Activated CD8-positive, alpha-beta memory T cell treated with anti-CD3 and anti-CD28 coated beads for 48 hours (primary cell): ENCODE measurements at places on chromosomes 5 and 9.

GRCh38 chr9:69176471-69177171, 2.5 kb downstream of the TJP2 start:
- no peak for DNase-seq

GRCh38 chr5:78638423-78638822, 10.1 kb downstream of the LHFPL2 start:
- DNase-seq: no peak

- no peak for DNase-seq
Measured at GRCh38 chr5:51172903-51173626, 210.2 kb upstream of the ISL1 start.

DNA sequence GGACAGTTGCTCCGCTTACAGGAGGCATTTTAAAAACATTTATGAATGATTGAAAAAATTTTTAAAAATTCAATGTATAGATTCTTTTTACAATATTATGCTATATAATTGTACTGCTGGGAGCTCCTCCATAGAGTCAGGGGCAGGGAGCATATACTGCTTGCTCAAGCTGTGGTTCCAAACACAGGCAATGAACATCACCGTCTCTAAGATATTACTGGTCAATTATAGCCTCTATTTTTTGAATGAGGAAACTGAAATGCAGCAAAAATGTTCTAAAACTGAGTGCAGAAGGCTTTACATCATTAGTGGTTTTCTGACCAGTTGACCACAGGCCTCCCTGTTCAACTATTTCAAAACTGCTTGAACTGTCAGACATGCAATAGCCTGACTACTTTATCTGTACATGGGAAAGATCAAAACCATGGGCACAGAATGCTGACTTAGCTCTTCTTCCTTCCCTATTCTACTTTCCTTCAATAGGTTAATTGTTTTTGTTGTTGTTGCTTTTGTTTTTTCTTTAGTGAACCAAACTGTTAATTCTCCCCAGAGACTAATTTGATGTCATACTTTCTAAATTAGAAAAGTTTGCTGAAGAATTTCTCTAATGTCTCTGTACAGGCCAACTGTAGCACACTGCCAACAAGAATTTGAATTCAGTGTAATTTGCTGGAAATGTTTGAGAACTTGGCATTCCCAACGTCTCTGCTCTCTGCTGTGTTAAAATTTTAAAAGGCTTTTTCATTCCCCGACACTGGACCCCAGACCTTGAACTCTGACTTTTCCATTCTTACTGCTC, 107.6 kb upstream of the MPDZ start:
- no peak for DNase-seq
